ENCODE measurements at places on chromosomes 11 and 22.

DNA sequence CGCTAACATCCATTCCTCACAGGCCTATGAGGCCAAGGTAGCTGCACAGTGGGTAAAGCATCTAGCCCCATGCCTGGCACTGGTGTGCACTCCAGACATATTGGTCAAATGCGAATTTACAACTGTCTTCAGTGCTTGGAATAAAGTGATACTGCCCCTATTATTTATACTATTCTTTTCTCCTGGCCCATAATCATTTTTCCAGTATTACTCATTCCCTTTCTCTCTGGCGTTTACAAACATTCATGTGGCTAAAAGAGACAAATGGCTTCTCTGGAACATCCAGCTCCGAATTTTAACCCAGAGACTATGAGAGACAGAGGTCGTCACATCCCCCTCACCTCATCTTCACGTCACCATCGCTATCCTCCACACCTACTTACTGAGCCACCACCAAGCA is 87.2 kb upstream of the PITPNB start:
- DNase-seq, result no peak

DNA sequence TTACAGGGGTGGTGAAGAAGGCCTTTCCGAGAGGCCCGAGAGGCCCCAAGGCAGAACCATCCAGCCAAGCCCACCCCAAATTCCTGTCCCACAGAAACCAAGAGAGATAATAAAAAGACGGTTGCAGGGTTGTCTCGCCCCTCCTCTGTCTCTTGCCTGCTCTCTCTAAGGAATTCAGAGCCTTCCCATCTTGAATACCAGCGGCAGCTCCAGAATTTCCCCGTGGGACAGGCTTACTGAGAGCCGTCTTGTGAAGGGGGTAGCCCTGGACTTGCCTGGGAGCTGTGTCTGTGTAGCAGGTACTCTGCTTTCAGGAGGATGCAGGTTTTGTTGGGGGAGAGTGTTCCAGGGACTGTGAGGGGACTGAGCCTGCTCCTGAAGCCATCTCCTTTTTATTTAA is 9.6 kb upstream of the EIF3D start:
- DNase-seq, result no peak

DNA sequence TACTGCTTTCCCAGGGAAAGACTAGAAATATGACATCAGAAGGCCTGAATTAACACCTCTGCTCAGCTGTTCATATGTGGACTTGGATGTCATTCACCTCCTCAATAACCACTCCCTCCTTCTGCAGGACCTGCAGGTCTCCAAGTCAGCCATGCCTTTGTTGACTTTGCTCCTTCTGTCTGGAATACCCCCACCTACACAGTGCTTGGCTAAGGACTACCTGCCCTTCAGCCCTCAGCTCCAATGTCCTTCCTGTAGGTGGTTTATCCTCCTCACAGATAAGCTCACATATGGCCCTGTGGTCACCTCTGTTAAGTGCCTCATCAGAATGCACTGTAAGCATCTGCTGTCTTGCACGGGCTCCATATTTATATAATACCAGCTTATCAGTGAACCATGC is 26.4 kb upstream of the FAT3 start:
- no peak for DNase-seq

DNA sequence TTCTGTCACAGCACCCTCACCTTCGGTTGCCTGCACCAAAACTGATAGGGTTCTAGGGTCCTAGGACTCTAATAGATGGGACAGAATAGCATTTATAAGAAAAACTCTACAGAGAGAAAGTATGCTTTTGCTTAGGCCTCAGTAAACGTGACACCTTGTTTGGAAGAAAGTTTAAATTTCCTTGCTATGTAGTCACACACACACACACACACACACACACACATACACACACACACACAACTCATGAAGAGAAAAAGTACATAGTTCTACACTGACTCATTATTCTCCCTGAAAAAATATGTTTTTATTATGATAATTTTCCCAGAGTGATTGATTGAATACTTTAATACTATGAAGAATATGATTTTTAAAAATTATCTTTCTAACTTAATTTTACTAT is 220.8 kb upstream of the SNX19 start:
- DNase-seq, result no peak

GRCh38 chr22:24247011-24247507 is 2.2 kb upstream of the GGT5 start:
- no peak for DNase-seq

DNA sequence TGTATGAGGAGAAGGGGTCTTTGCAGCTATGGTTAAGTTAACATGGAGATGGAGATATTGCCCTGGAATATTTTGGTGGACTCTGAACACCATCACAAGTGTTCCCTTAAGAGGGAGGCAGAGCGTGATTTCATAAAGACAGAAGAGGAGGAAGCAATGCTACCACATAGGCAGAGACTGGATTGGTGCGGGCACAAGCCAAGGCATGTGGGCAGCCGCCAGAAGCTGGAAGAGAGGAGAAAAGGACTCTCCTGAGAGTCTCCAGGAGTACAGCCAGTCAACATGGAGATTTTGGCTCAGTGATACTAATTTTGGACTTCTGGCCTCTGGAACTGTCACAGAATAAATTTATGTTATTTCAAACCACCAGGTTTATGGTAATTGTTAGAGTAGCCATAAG is 231.6 kb downstream of the OPCML start:
- DNase-seq, result no peak

- no peak for DNase-seq
These were observed 2.9 kb downstream of the PANX2 start for GRCh38 chr22:50173311-50173982.

- no peak for DNase-seq
These were observed 3.0 kb downstream of the DKK3 start for GRCh38 chr11:12005476-12005875.

GRCh38 chr11:64998690-64999431 is 2.1 kb upstream of the BATF2 start:
- no peak for DNase-seq

DNA sequence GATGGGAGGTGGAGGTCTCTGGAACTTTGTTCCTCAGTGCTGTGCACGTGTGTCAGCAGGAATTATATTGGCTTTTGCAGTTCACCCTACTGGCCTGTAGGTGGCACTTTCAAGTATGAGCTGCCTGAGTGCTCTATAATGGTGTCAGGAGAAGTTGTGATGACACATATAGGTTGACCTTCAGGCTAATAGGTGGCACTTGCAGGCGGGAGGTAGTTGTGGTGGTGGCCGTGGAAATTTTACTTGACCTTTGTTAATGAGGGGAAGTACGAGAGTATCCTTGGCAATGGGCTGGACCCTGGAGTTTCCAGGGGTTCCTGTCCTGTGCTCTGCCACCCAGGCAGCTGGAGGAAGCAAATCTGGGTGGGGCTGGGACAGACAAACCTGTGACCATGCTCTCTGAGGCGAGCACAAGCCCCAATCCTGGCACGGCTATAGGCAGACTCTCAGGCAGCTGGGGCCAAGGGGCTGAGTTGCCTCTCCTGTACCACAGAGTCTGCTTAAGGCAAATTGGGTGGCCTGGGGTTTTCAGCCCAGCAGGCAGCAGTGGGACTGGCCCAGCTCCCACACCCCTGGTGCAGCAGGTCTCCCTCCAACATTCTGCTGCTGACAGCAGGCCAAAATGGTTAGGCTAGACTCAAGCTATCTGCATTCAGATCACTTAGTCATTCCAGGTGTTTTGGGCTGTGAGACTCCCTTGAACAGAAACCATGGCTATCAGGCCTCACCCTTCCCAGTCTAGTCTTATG is 147.5 kb upstream of the CTSC start:
- DNase-seq, result no peak

- no peak for DNase-seq
These were observed 12.8 kb downstream of the DKK3 start for GRCh38 chr11:11995601-11996000.

- no peak for DNase-seq
These were observed 396.1 kb downstream of the BRD1 start for GRCh38 chr22:49431551-49431950.

GRCh38 chr22:42794551-42795510 is 62.2 kb downstream of the ARFGAP3 start:
- DNase-seq, result no peak

- no peak for DNase-seq
These were observed 309.8 kb downstream of the TTC28 start for GRCh38 chr22:28369854-28370253.

- DNase-seq, result peak; percentile 57
These were observed 450 bp downstream of the ZBTB44 start for GRCh38 chr11:130314184-130314749.

DNA sequence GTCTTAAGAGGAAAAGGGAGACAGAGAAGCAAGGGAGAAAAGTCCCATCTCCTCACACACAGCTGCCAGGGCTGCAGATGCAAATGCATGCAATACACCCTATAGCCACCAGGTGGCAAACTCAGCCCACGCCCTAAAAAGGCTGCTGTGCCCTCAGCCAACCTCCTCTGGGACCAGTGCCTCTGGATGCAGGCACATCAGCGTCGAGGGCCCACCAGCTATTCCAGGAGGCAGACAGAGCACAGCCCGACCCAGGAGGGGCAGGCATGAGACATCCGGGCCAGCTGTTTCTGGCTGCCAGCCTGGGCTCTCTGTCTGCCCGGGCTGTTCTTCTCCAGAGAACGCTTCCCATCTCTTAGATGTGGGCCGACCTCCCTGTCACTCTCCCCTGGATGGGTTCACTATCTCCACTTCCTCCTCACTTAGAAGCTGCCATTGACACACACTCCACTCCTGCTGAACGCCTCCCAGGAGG is 39.7 kb downstream of the TPBGL start:
- peak; percentile 57 for DNase-seq

DNA sequence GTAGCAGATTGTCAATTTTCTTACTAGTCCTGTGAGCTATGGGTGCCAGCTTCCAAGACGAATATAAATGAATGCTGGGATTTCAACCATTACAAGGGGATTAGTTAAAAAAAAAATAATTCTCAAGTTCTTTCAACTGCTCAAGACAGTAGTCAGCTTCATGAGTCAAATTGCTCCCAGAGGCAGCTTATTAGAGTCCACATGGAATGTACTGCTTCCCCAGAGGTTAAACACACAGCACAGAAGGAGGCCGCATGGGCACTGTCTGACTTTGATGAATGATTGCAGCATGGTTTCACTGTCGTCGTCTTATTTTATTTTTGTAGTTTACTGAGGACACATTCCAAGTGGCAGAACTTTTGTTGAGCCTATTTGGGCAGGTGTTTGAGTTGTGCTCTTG is 563.2 kb downstream of the TMEM135 start:
- no peak for DNase-seq

DNA sequence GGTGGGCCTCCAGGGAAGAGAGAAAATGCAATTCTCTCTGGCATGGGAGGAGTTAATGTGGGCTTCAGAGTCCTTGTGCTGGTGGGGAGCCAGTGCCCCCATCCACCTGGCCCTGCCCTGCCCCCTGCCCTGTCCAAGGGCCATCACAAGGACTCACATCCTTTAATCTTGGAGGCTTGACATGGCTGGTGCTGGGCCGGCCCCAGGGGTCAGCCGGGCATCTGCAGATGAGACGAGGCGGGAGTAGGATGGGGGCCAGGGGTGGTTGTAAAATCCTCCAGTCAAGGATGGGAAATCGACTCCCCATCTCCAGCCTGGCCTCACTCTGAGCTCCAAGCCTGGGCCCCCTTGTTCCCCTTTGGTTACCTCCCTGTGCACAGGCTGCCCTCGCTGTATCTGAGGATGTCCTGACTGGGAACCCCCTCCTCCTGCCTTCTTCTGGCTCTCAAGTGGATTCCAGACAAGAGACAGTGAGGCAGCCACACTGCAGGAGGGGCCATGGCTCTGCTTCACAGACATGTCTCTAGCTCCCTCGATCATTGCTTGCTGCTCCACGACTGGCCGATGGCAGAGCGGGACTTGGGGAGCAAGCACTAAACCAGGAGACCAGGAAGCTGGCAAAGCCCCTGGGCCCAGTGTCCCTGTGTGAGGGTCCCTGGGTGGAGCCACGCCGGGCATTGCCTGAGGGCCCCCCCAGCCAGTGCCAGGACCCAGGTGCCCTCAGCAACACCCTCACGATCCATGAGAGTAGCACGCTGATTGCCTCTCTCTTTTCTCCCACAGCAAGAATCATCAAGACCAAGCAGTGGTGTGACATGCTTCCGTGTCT is 1120.5 kb downstream of the BRD1 start:
- DNase-seq, result no peak

DNA sequence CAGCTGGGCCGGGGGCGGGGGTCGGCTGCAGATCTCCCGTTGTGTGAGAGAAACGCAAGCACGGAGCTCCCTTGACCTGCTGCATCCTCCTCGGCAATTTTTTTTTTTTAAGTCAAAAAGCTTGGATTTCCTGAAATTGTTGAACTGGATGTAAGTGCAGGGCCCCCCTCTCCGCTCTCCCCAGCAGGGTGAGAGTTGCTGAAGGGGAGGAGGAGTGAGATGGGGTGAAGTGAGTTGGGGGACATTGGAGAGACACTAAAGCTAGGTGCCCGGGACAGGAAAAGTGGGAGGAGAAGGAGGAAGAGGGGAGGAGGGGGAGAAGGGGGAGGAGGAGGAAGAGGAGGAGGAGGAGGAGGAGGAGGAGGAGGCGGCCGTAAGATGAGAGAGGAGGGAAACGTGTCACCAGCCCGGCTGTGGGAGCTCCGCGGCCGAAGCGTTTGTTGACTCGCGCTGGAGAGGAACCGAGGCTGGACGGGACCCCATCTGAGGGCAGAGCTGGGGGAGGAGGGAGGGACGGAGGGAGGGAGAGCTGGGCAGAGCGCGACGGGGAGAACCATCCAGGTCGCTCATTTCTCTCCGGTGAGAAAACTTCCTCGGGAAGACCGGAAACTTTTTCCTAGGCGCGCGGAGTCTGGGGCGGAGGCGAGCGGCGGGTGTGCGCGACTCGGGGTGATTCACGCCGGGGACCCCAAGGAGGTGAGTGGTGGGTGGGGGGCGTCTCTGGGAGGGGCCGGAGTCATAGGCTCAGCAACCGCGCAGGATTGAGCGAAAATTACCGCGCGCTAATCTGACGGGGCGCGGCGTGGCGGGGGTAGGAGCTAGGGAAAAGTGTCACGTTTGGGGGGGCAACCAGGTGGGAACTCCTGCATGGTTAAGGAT is 80.2 kb downstream of the PRR5L start:
- no peak for DNase-seq

GRCh38 chr22:48835364-48835763 is 992.3 kb downstream of the BRD1 start:
- DNase-seq, result no peak

- no peak for DNase-seq
These were observed 18.2 kb downstream of the DAGLA start for GRCh38 chr11:61698173-61698948.

DNA sequence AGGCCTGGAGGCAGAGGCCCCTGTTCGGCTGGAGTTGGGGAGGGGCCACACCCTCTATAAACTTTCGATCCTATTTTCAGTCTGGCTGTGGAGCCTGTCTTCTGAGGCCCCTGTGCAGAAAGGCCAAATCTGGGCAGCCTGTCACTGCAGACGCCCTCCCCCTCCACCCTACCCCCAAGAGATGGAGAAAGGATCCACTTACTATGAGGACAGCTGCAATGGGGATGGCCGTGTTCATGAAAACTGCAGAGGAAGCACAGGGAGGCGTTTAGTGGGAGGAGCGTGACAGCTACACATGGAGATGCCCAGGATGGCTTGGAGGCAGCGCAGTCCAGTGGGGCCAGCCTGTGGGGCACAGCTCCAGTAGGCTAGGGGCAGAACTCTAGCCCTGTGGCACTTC is 43.5 kb upstream of the KCNJ11 start:
- DNase-seq, result no peak
